ENCODE measurements at places on chromosomes 7 and 10.

- no peak for DNase-seq
Measured at GRCh38 chr10:44030132-44030531, 354.8 kb downstream of the CXCL12 start.

DNA sequence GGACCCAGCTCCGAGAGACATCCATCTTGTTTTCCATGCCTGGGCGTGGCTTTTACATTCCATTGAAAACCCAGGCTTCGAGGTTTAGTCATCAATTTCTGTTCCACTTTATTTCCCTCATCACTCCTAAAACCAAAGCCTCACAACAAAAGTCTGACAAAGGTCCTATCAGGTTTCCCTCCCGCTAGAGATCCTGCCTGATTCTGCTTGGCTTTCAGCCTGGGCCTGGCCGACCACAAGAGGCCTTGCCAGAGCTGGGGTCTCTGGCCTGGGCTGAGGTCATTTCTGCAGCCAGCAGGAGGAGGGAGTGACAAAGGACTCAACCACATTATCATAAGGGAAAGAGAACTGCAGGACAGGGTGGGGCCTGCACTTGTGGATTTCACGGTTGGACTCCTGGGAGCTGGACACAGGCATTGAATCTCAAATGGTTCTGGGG, 167.0 kb downstream of the FANK1 start:
- DNase-seq = no peak

- DNase-seq = no peak
Measured at GRCh38 chr7:128014811-128015210, 16.4 kb downstream of the LRRC4 start.

DNA sequence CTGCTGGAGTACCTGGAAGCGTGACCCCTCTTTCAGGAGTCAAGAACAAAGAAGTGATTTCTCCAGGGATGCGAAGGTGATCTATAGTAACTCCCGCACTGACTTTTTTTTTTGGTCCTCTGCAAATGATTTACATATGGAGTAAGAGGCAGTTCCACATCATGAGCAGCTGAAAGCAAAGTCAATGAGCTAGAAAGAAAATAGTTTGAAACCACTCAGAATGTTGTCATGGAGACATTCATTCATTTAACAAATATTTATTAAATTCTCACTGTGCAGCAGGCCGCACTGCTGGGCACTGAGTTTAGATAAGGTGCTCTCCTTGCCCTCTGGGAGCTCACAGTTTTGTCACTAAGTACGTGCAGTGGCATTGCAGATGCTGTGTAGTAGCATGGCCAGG, 206.7 kb downstream of the CAMK1D start:
- DNase-seq = no peak

GRCh38 chr10:50625649-50626132, 1.9 kb upstream of the SGMS1 start:
- DNase-seq = no peak

DNA sequence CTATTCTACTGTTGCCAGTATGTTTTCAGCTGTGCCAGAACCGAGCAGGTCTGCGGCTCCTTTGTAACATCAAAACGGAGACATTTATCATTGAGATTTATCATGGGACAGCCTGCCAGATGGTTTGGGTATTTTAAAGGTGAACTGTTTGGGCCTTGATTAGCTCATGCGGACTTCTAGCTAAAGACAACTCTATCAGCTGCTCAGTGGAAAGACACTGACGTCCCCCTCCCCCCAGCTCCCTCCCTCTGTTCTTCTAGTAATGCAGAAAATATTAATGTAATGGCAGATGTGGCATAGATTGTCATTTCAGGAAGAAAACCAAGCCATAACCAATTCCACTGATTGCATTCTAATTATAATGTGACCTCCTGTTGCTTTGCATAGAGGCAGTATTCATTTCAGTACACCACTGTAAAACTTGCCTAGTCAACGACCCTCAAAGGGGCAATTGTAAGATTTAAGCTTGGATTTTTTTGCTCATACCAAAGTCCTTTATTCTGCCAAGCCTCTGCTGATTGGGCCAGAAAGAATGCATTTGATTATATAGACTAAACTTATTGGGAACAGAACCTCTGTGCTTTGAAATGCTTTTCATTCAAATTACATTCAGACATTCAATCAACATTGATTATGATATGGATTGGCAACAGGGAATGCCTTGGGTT, 966.8 kb downstream of the LRMDA start:
- no peak for DNase-seq

DNA sequence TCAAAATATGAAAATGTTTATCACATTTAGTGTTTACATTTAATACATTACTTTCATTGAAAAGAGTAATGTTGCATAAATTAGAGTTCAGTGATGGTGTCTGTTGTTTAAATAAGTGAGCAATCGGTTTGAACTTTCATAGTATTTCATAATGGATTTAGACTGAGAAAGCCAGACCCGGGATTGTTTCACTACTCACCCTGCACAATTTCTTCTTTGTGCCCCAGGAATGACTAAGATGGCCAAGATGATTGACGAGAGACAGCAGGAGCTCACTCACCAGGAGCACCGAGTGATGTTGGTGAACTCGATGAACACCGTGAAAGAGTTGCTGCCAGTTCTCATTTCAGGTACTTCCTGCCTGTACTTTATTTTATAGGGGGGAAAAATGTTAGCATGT, 74.6 kb downstream of the VCL start:
- no peak for DNase-seq

GRCh38 chr10:15045380-15045779, 1.6 kb downstream of the OLAH start:
- no peak for DNase-seq

GRCh38 chr10:44913350-44914081, 2.4 kb downstream of the TMEM72 start:
- no peak for DNase-seq

DNA sequence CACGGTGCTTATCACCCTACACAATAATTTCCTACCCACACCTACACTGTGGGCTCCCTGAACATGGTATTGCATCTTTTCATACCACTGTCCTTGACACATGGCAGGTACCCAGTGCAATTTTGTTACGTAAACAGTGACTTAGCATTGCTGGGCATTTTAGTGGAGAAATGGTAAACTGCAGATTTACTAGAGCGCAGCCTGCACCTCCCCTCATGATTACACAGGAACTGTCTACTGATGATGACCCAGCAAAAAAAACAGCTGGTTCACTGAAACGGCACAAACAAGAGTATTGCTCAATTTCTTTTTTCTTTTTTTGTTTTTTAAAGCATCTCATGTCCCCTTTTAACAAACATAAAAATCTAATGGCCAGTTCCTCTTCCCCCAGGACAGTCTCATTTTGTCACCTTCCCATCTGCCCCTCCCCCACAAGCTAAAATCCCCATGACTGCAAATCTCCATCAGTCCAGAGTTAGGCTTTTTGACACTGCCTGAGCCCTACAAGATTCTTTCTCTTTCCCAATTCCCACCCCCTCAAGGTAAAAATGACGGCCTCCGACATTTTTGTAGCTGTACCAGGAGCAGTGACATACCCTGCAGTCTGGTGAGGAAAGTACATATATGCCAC, 2.8 kb downstream of the ZNF746 start:
- no peak for DNase-seq

DNA sequence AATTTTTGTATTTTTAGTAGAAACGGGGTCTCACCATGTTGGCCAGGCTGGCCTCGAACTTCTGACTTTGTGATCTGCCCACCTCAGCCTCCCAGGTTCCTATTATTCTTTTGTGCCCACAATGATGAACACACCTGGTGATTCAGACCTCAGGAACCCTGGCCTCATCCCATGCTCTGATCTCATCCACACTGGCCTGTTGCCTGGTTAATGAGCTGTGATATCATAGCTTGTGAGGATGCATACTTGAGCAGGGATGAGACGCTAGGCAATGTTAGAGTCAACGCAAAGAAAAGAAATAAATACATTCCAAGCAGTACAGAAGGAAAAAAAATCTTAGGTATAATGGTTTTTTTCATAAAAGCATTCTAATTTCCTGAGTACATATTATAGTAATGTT, 82.4 kb upstream of the RNF32 start:
- no peak for DNase-seq

- DNase-seq = no peak
Measured at GRCh38 chr7:18455606-18456005, 39.9 kb upstream of the HDAC9 start.

DNA sequence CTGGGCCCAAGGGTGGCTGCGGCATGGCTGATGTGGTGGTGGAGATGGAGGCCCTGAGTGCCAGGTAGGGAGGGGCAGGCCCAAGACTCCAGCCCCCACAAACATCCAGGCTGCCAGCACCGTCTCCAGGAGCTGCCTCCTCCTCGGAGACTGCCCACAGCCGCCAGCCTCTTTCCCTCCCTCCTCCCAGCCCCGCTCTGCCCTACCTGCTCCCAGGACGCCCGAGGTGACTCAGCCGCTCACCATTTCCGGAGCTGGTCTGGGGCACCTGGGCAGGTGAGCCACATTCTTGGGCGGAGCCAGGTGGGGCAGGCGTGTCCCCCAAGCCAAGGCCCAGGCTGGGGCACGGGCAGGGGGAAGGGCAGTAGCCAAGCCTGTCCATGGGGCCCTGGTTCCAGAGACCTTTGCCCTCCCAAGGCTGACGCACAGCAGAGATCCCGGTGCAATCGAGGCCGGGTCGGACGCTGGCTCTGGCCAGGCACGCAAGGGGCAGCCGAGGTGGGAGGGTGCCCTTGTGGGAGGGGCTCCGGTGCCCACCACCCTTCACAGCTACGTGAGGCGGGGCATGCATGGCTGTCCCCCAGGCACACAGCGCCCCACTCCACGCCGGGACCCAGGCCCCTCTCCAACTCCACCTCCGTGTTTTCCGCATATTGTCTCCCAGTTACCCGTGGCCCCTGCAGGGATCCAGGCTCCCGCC, 8.8 kb downstream of the ADAP1 start:
- no peak for DNase-seq

DNA sequence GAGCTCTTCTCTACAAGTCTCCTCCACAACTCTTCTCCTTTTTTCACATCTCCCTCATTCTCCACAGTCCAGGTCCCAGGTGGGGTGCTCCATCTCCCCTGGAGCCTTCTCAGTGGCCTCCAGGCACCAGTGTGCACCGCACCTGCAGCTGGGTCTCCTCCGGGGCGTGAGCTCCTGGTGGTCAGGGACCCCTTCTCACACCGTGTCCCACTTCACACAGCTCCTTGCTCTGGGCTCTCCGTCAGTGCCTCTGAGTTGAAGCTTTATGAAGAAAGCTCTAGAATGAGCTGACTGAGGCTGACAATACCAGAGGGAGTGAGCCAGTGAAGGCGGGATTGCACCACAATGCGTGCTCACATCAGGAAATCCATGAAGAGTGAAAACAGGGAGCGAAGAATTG, 290.2 kb downstream of the DNAJB6 start:
- no peak for DNase-seq

GRCh38 chr10:106609470-106610266, 554.8 kb downstream of the SORCS1 start:
- no peak for DNase-seq

DNA sequence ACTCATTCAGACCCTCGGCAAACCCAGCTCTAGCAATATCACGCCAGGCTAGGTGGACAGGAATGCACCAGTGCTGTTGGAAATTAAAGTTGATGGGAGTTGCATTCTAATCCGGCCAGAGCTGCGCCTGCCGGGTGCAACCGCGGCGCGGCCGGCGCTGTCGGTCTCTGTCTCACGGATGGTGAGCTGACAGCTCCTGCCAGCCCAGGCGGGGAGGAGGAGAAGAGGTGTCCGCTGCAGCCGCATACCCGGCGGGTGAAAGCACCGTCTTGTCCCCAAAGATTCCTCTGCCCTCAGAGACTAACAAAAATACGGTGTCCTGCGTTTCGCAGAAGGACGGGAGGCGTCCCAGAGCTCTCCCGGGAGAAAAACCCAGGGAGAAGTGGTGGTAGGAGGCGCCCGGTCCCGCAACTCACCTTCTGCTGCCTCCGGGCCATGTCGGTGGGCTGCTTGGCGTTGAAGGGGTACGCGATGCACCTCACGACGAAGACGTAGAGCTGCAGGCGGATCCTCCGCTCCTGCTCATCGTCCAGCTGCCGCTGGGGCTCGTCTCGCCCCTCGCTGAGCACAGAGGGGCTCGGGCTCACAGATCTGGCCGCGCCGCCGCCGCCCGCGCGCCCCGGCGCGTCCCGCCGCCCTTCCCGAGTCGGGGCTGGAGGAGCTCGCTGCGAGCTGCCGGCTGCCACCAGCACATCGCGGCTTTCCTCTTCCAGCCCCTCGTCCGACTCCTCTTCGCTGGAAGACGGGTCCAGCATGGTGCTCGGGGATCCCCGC, 490 bp downstream of the CADPS2 start:
- DNase-seq = no peak

- DNase-seq = no peak
Measured at GRCh38 chr7:142598297-142598696, 151.0 kb upstream of the PRSS1 start.

DNA sequence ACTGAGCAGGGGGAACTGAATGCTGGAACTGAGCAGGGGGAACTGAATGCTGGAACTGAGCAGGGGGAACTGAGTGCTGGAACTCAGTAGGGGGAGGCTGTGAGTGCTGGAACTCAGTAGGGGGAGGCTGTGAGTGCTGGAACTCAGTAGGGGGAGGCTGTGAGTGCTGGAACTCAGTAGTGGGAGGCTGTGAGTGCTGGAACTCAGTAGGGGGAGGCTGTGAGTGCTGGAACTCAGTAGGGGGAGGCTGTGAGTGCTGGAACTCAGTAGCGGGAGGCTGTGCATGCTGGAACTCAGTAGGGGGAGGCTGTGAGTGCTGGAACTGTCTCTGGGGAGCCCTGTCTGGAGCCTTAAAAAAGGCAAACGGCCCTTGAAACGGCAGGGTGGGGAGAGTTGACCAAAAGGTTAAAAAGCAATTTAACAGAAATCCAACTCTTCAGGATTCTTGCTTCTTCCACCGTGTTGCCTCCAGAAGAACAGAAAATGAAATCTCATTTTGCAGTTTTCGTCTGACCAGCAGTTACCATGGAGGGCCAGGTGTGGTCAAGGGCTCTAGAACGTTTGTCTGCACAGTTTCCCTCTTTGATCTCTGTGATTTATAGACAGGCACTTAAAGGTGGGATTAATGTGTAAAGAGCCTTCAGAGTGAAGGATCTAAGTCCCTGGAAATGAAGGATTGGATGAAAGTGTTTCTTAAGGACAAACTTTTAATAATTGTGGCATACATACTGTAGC, 19.1 kb downstream of the DOCK1 start:
- no peak for DNase-seq

- no peak for DNase-seq
Measured at GRCh38 chr7:70097645-70098044, 499.4 kb downstream of the AUTS2 start.

DNA sequence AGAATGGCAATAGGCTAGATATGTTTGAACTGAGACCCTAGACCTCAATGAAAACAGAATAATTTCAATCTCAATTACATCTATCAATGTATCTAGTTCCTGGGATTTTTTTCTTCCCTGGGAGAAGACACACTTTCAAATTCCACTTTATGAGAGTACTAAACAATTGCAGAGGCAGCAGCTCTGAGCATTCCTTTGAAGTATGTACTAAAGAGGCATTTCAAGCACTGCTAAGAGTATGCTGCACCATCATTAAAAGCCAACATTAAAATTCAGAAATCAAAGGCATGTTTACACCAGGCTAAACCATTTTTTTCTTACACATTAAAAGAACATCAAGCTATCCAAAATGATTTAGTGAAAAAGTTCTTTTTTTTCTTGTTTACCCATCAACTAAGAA, 297.9 kb upstream of the CACNA2D1 start:
- no peak for DNase-seq
